Dermis microvascular lymphatic vessel endothelial cell (primary cell): ENCODE measurements at places on chromosomes 3 and 15.

GRCh38 chr15:72033711-72034110 lies 84.2 kb downstream of the MYO9A start:
- DNase-seq, result no peak

- peak; percentile 87 for DNase-seq
Observed at GRCh38 chr15:96345560-96346399, 15.3 kb downstream of the NR2F2 start.

DNA sequence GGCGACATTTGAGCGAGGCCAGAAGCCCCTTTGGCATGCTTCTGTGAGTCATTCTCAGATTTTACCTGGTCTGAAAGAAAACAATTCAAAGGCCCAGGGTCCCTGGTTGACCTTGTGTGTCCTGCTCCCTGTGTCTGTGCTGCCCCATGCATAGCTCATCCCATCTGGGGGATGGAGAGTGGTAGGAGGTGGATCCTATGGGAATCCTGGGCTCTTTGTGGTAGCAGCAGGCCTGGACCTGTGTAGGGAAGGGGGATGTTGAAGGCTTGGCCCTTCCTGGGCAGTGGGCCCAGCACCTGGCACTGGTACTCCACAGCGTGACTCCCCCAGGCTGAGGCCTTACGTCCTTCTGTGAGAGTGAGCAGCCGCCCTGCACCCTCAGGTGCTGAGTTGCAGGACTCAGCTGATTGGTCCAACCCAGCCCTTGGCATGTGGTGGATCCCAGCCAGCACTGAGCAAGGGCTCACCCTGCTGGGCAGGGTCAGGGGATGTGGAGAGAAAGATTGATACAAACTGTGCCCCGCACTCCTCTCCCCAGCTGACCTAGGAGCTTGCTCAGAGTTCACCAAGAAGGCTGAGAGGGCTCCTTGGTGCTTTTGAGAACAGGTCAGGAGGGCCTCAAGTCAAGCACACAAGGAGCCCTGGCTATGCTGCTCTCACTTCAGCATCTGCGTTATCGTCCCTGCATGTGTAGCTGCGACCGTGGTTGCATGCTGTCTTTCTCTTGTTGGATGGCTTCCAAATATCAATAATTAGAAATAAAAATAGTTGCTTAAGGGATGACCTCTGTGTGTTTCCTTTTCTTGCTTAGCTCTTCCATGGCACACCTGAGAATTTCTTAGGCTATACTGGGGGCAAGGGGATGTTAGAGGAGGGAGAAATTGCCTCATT lies 21.4 kb upstream of the JMJD7 start:
- peak; percentile 17 for DNase-seq

- DNase-seq, result peak; percentile 41
Observed at GRCh38 chr15:92082006-92082843, 228.7 kb downstream of the SLCO3A1 start.

DNA sequence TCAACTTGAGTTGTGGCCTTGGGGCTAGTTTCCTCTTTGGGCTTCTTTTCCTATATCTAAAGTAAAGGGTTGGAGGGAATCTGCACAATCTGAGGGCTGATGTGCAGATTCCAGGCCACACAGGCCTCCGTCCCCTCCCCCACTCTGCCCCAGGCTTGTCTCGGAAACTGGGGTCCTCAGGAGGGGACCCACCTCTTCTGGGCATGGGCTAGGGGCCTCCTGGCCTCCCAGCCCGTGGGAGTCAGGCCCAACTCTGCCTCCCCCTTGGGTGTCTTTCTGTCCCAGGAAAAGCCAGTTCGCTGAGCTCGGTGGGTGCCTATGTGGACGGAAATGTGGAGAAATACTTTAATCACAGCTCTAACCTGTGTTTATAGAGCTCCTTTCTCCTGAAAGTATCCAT lies 4.8 kb downstream of the SMAD6 start:
- no peak for DNase-seq

GRCh38 chr3:187920030-187920429 lies 174.8 kb upstream of the BCL6 start:
- no peak for DNase-seq

DNA sequence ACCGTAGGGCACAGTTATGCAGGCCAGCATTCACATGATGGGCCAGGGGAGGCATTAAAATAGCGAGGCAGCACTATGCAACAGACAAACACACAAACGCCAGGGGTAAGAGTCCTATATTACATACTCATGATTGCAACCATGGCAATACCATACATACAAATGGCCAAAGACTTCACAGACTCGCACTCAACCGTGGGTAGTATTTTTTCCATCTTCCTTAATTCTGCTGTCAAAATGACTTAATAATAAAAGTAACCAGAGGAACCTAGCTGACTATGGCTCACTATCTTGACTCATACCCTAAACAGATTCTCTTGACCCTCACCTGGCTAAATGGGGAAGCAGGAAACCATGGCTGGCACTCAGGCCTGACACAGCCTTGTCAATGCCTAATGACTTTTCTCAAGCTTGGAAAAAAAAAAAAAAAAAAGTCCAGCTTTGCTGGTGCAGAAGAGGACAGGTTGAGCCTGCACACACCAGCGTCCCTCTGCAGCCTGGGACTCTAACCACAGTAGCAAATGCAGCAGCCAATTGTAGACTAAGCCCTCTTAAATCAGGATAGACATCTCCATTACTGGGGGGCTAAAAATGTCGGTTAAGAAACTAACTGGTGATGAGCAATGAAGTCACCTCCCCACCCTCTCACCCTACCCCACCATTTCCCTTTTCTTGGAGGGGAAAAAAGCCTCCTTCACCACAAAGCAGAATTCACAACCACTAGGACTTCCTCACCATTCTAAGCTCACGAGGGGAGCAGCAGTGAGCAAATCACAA lies 23.1 kb downstream of the CCDC12 start:
- no peak for DNase-seq

- DNase-seq, result no peak
Observed at GRCh38 chr3:66592016-66592761, 91.4 kb upstream of the LRIG1 start.

- DNase-seq, result no peak
Observed at GRCh38 chr3:69961706-69962439, 37.7 kb upstream of the SAMMSON start.

- no peak for DNase-seq
Observed at GRCh38 chr3:183108001-183108449, 8.7 kb upstream of the MCCC1 start.

DNA sequence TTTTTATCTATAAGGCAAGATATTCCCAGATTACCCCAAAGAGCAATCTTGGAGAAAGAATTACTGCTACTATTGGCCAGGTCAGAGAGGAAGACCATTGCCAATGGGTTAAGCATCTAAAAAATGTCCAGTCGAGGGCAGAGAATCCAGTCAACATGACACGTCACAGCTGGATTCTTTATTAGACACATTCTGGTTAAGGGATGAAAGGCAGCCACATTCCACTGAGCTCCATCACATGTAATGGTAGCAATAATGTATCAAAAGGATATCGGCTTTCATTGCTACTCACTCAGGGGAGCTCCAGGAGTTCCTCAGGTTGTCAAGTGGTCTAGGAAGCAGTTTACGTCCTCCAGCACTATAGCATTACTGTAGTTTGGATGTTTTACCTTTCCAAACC lies 421.1 kb downstream of the PLOD2 start:
- DNase-seq, result no peak

- no peak for DNase-seq
Observed at GRCh38 chr3:22779737-22780136, 423.4 kb upstream of the UBE2E2 start.

- no peak for DNase-seq
Observed at GRCh38 chr3:135226057-135226456, 431.0 kb downstream of the EPHB1 start.

- peak; percentile 59 for DNase-seq
Observed at GRCh38 chr3:171459137-171459941, 866 bp downstream of the TNIK start.

GRCh38 chr3:21273259-21274025 lies 477.6 kb downstream of the ZNF385D start:
- DNase-seq, result no peak

GRCh38 chr3:162087361-162087760 lies 590.8 kb downstream of the OTOL1 start:
- DNase-seq, result no peak

GRCh38 chr15:59570315-59570714 lies 41.3 kb upstream of the GCNT3 start:
- no peak for DNase-seq

- DNase-seq, result no peak
Observed at GRCh38 chr3:52522651-52523251, 10.9 kb downstream of the NT5DC2 start.

DNA sequence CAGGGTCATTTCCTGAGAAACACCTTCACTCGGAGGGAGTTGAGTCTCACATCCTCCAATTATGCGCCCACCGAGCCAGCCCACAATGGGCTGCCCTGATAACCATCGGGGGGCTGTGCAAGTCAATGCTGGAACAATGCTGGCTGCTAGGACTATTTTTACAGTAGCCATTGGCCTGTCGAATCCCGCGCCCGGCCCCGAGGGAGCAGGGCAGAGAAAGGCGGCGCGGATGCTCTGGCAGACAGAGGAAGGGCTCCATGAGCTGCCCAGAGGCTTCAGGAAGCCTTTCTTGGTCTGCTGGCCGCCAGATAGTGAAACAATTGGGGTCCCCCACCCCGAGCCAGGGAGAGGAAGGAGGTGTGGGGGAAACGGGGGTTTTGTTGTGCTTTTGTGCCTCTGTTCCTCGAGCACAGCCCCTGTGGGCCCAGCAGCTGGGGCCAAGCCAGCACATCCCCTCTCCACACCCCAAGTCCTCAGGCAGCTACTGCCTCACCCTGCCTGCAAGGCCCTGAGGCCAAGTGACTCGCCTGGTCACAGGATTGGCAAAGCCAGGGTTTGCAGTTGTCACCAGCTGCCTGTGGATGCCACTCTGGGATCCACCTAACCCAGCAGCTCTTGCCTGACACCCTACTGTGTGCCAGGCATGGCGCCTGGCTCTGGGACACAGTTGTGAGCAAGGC lies 39.0 kb downstream of the SLC6A6 start:
- peak; percentile 58 for DNase-seq

DNA sequence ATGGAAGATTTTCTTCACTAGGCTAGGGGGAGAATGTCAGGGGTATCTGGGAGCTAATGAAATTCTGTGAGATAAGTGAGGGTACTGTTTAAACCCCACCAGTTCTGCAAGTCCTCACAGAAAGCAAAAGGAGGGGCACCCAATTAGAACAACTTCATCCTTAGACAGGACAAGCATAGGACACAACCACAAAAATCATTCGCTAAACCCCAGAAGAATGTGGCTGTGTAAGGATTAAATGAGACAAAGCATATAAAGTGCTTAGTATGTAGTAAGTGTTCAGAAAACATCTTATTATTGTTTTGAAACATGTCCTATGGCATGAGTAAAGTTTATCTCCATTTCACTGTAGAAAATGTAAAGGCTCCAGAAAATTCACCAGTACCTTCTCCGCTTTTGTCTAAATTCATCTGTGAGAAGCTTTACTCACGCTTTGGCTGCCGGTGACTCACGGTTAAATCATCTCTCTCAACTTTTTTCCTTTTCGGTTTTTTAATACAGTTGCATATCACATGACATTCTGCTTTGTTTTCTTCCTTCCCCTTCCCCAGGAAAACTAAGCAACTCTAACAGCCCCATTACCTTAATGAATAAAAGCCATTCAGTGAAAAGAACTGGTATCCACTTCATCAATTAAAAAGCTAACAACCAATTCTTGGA lies 1.7 kb downstream of the CLRN1 start:
- DNase-seq, result peak; percentile 44

DNA sequence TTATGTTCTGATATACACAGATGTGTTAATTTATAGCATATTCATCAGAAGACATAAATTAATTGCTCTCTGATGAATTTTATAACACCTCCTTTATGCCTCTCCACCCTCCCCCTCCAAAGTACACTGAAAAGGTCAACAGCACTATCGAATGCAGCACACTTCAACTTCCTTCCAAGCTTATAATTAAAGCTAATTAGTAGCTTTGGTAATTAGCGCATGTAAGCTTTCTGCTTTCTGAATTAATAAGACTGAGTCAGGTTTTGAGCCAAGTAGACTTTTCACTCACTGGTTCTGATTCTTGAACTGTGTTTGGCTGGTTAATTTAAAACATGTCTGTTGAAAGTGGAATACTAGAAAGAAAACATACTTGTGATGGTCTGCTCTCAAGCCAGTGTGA lies 760.8 kb upstream of the CFAP20DC start:
- no peak for DNase-seq

DNA sequence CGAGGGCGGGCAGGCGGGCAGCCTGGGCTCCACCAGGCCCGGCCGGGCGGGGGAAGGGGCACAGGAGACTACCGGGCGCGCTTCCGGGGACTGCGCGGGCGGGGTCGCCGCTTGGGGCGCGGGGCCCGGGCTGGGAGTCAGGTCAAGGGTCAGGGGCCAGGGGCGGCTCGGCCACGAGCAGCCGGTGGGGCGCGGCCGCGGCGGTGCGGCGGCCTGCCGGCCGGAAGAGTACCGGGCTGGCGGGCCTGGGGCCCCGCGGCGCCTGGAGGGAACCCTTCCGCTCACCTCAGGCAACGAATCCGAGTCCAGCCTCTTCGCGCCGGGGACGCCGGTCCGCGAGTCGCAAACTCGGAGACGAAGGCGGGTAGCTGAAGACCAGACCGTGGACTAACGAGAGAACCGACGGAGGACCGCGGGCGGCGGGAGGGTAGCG lies 225 bp downstream of the RHOA start:
- DNase-seq, result no peak

GRCh38 chr15:38217191-38217595 lies 35.4 kb upstream of the SPRED1 start:
- DNase-seq, result no peak

DNA sequence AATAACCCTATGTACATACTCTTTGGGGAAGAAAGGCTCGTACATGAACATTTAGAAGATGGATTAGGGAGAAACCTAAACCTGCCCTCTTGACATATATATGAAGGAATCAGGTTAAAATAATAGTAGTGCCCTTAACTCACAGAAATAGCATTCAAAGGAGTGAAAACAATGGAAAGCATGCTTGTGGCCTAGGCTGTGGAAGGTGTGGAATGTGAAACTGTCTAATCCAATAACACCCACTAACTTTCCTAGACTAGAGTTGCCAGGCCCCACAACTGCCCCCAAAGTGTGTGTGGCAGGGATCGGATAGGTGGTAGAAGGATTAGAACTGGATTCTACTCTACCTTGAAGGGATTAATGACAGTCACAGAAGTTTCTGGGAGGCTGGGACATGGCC lies 317.4 kb upstream of the LRRFIP2 start:
- no peak for DNase-seq

DNA sequence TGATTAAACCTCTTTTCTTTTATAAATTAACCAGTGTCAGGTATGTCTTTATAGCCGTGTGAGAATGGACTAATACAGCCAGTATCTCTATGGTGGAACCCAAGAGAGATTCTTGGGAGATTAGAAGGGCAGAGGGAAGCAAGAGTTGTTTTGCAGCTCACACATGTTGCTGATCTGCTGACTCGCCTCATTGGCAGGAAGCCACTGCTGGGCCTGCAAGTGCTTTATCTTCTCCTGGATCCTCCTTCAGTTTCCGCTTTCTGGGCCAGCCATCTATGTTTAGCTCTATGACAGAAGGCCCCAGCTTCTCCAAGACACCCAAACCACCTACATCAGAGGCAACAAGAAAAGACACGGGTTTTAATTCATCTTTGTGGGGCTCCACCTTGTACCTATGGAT lies 23.4 kb upstream of the GALNT15 start:
- DNase-seq, result no peak

- DNase-seq, result no peak
Observed at GRCh38 chr15:63473999-63474809, 30.2 kb upstream of the USP3 start.

- no peak for DNase-seq
Observed at GRCh38 chr3:36679384-36680200, 84.8 kb downstream of the DCLK3 start.
